ENCODE measurements at places on chromosomes 7 and 10.

DNA sequence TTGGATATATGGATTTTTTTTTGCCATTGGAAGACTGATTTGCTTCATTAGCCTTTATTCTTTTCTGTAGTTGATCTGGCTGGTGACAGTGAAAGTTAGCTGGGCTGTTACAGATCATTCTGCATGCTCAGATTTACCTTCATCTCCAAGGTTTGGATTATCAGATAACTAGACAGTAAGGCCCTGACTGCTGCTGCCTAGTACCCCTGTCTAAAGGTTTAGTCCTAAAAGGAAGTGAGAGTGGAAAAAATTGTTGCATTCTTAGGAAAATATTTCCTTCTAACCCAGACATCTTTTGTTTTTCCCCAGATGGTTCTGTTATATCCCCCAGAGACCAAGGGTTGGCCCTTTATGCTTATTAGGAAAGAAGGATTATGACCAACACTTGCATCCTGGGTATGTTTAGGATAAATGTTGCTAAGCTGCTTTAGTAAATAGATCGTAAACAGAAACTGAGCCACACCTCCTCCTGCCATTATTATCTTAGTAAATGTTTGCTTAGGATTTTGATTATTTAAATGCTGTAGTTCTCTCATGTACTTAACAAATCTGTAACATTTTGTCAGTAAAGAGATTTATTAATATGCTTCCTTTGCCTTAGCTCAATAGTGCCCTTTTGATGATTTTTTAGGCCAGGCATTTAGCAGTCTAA is 44.4 kb downstream of the MCU start:
- DNase-seq = no peak

DNA sequence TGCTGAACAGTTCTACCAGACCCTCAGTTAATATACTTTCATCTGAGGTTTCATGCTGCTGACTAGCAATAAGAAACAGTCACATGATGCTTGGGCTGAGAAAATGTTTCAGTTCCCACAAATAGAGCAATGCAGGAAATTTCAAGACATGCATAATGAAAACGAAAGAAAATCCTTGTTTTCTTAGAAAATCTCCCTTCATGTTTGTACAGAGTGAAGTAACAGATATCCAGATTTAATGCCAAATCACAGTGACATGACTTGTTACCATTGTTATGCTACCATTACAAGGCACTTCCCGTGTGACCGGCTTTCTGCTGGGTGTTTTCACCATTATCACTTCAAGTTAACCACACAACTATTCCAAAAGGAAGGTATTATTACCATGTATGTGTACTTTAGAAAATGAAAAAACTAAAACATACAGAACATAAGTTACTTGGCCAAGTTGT is 121.7 kb downstream of the DOCK4 start:
- no peak for DNase-seq

GRCh38 chr10:36281831-36282331 is 639.8 kb upstream of the FZD8 start:
- no peak for DNase-seq

- no peak for DNase-seq
These were observed 631 bp downstream of the HPS6 start for GRCh38 chr10:102065561-102066398.

GRCh38 chr10:42962110-42962901 is 114.6 kb upstream of the RET start:
- no peak for DNase-seq

GRCh38 chr7:34622771-34623250 is 35.2 kb upstream of the NPSR1 start:
- DNase-seq = no peak

GRCh38 chr7:44587843-44588711 is 6.0 kb upstream of the TMED4 start:
- DNase-seq = no peak

DNA sequence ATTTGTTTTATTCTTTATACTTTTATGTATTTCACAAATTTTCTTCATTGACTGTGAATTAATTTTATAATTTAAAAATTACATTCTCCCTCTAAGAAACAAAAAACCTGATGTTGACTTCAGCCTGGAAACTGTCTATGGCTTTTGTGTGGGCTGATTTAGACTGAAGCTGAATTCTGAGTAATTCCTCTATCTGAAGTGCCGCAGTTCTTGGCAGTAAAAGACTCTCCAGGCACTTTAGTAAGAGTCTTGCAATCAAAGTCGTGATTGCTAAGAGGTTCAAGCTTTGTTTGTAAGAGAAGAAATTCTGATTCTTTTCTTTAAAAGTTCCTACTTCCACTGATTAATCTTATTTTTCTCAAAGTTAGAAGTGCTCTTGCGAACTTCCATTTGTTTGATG is 3.4 kb upstream of the CEP41 start:
- no peak for DNase-seq

- no peak for DNase-seq
These were observed 8.7 kb downstream of the WBP1L start for GRCh38 chr10:102752266-102752930.

- no peak for DNase-seq
These were observed 214.2 kb upstream of the KAT6B start for GRCh38 chr10:74612195-74612594.

Measured in NCI-H1092 (cell line).